H4 (cell line): ENCODE measurements at places on chromosomes 3 and 15. TPM values are rescaled to one million over a fixed set of nuclear protein-coding genes. Genes with fewer than 3 reads are reported as not detected.

The ISLR gene
- 0.06 TPM in 1 of 2 replicates, not detected in the other for total RNA-seq

The RPP25 gene
- total RNA-seq: 0.12 TPM in 1 of 2 replicates, not detected in the other

The AP4E1 gene
- total RNA-seq: 4.5 and 6.0 TPM in 2 replicates

The P2RY14 gene
- total RNA-seq: not detected in 2 replicates

The C3orf20 gene
- not detected in 2 replicates for total RNA-seq

The CLRN1 gene
- not detected in 2 replicates for total RNA-seq

The MCTP2 gene
- 27.0 and 36.1 TPM in 2 replicates for total RNA-seq

The APOD gene
- total RNA-seq: 0.12 TPM in 1 of 2 replicates, not detected in the other

The GCSAM gene
- not detected in 2 replicates for total RNA-seq

The PLXNB1 gene
- 4.3 and 9.6 TPM in 2 replicates for total RNA-seq

The NUSAP1 gene
- total RNA-seq: 155 and 195 TPM in 2 replicates

The SLC12A1 gene
- total RNA-seq: not detected in 2 replicates

The KLHL6 gene
- total RNA-seq: not detected in 2 replicates

The XCR1 gene
- total RNA-seq: not detected in 2 replicates

The TNFSF10 gene
- 3.6 and 9.5 TPM in 2 replicates for total RNA-seq

The DUOX1 gene
- not detected in 2 replicates for total RNA-seq

The C3orf70 gene
- 1.3 and 2.8 TPM in 2 replicates for total RNA-seq

The REC114 gene
- not detected in 2 replicates for total RNA-seq

The STRIT1 gene
- total RNA-seq: not detected in 2 replicates

The POLQ gene
- 5.4 and 8.9 TPM in 2 replicates for total RNA-seq

The GRAMD2A gene
- total RNA-seq: 0.18 and 0.33 TPM in 2 replicates

The DTWD1 gene
- 20.6 and 35.3 TPM in 2 replicates for total RNA-seq

The ARRDC4 gene
- total RNA-seq: 6.3 and 6.9 TPM in 2 replicates

The VEPH1 gene
- 0.75 and 8.9 TPM in 2 replicates for total RNA-seq

The TJP1 gene
- 23.3 and 27.3 TPM in 2 replicates for total RNA-seq

The SKOR1 gene
- total RNA-seq: not detected in 2 replicates

The C3orf52 gene
- 2.0 and 3.0 TPM in 2 replicates for total RNA-seq

The GREM1 gene
- total RNA-seq: not detected in 2 replicates

The SH3BP5 gene
- 11.7 and 12.4 TPM in 2 replicates for total RNA-seq

The ERICH6 gene
- 0.06 TPM in 1 of 2 replicates, not detected in the other for total RNA-seq

The ATR gene
- 17.2 and 25.0 TPM in 2 replicates for total RNA-seq

The GOLGA6L4 gene
- 0.14 TPM in 1 of 2 replicates, not detected in the other for total RNA-seq
